COR-L47 (cell line): ENCODE measurements at places on chromosomes 4 and X.

GRCh38 chrX:150690126-150690525, 3.1 kb upstream of the MTMR1 start:
- DNase-seq: no peak

DNA sequence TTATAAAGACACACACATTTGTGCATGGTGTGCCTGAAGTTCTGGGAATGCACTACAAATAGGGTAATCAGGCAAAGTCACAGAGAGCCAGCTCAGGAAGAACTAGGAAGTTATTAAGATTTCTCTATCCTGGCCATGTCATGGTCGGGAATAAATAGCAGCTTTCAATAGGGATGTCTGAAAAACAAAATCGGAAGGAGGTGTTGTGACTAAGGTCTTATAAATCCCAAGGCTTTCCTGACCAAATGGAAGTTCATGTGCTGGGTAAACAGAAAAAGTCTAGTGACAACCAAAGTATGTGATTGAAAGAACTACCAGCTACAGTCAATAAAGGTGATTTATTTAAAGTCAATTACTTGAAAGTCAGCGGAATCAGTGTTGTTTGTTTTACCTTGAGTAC, 262.5 kb upstream of the HS3ST1 start:
- no peak for DNase-seq

DNA sequence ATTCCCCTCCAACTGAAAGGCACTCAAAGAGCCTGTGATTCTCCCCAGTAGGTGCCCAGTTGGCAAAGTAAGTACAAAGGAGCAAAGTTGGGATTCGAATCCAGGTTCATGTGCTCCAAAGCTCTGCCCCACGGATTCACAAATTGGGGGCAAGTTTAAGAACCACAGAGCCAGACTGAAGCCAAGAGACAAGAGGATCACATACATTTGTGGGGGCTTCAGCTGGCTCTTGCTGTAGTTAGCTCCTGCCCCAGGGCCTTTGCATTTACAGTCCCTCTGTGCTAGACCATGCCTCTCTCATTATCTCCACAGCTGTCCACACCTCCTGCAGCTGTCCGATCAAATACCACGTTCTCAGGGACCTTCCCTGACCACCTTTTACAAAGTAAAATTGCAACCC, 18.8 kb downstream of the PNMA6F start:
- no peak for DNase-seq

DNA sequence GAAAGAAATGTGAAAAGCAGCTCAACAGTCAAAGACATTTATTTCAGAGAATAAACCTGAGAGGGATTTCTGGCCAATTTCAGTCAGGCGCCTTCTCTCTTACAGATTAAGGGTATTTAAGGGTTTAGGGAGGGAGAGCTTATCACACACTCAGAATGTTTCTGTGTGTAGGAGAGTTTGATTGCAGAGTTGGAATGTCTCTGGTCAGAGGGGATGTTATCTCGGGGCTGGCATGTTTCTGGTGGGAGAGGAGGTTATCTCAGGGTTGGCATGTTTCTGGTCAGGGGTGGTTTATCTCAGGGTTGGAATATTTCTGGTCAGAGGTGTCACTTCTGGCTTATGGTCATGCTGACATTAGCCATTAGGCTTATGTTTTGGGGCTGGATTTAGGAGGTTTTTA, 1920.5 kb upstream of the PCDH7 start:
- DNase-seq: no peak

DNA sequence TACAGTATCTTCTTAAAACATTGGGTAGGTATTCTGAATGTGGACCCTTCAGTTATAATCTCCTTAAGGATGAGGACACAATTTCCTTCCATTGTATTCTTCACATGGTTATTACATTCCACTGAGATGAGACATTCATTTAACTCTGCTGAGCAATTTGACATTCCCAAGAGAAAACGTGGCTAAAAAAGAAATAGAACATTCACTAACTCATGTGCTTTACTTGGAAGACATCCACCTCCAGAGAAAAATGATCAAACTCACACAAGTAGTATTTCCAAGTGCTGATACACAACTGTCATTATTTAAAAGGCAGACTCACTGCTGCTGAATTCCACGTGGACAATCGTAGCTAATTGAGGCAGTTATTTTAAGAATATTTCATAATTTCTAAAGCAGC, 227.9 kb upstream of the ANKRD50 start:
- DNase-seq: no peak

DNA sequence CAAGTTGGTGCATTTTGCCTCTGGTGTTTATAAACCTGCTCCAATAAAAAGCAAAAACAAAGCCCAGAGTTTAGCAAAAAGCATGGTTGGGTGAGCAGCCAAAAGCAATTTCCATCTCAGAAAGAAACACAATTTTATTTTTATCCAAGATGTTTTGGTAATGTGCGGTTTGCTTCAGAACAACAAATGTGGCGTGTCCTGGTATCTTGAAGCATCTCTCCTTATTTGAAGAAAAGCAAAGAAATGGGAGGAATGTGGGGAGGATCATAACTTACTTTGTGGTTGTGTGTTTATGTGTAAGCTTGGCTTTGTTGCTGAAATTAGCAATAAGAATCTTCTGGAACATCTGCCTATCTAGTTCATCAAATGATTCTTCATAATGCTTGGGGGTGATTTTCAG, 88.3 kb upstream of the DDX3X start:
- DNase-seq: no peak

DNA sequence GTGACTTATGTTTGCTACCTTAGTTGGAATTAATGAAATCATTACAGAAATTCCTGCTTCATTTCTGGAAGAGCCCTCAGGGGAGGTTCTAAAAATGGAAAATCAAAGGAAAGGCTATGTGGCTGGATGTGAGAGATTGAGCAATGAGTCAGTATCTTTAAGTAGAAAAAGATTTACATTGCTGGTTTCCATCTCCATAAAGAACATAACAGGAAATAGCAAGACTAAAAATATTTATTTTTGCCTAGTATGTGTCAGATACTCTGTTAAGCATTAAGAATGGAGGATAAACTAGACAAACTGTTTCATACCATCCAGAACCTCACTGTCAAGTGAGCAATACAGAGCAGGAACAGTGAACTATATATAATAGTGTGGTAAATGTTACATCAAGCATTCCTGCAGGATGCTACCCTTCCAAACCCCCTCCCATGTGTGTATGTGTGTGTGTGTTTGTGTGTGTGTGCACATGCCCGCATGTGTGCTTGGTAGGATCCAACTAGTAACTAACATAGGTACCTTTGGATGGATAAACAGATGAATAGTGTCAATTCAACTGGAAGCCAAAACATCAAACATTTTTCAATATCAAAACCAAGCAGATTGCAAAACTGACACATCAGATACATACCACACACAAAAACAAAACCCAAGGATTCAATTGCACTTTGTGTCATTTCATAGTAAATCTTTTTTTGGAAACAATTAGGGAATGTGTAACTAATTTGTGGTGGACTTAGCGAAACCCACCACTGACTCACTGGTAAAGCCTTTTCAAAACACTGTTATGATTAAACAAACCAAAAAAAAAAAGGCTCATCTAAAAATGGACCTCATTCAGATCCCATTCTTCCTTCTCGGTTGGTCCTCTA, 223.4 kb downstream of the SHROOM3 start:
- DNase-seq: no peak

- no peak for DNase-seq
Measured at GRCh38 chrX:136687457-136687856, 39.5 kb downstream of the CD40LG start.

GRCh38 chr4:81606166-81606565, 134.5 kb upstream of the RASGEF1B start:
- no peak for DNase-seq

GRCh38 chr4:140943486-140944198, 187.5 kb upstream of the TBC1D9 start:
- DNase-seq: no peak

GRCh38 chr4:32778938-32779337, 2058.8 kb downstream of the PCDH7 start:
- no peak for DNase-seq

GRCh38 chr4:10104211-10104990, 12.2 kb downstream of the WDR1 start:
- no peak for DNase-seq
